Fibroblast of skin of left quadriceps (primary cell): ENCODE measurements at places on chromosomes 5 and 9.

GRCh38 chr5:125883223-125883622 lies 540.0 kb upstream of the GRAMD2B start:
- no peak for DNase-seq

- no peak for DNase-seq
Observed at GRCh38 chr9:38335686-38336085, 56.8 kb upstream of the ALDH1B1 start.

- DNase-seq = no peak
Observed at GRCh38 chr5:31362931-31363568, 168.8 kb downstream of the DROSHA start.

GRCh38 chr9:120312031-120312430 lies 267.9 kb downstream of the CDK5RAP2 start:
- no peak for DNase-seq

DNA sequence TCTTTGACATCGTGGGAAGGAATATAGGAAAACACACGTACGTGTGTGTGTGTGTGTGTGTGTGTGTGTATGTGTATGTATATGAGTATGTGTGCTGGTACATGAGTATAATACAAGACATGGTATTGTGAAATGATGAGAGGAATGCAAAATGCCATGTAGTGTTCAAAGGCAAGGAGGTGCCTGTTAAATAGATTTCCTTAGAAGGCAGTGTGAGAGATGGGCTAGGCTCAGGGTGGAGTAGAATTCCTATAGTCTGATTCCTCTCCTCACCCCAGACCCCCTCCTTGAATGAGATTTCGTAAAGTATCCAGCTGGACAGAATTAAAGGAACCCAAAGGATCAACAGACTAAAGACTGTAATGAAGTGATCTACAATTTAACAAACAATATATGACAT lies 11.1 kb downstream of the GPR21 start:
- peak; percentile 97 for DNase-seq
